ENCODE measurements at places on chromosomes 12 and 14.

DNA sequence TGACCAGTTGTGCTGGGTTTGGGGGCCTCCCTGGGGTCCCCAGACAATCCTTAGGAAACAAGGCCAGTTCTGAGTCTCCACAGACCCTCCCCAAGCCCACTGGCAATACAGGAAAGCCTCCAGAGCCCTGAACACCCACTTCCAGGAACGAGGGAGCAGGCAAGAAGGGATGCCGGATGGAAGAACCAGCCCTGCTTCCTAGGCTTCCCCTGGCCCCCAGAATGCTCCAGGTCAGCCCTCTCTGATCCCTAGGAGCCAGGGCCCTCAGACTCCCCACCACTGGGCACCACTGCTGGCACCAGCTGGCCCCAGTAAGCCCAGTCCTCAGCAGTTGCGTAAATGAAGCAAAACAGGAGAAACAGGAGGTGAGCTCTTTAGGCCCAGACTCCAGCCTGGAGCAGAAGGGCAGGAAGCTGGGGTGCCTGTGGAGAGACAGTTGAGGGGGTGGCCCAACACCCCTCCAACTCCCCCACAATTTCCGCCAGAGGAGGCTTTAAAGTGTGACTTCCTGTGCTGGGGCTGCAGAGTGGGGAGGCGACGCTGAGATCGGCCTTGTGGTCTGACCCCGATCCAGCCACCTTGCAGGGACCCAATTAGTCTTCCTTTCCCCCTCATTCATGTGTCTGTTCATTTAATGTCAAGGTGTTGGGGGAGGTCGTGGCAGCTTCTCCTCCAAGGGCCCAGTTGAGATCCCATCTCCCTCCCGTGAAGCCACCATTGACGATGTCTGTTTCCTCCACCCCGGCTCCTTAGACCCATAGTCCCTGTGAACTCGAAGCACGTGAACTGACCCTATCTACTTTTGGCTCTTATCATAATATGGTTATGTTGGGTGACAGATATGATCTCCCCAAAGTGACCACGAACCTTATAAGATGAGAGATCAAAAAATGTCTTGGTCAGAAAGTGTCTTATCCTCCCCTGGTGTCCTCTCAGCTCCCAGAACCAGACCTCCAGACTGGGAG, 4.7 kb downstream of the TNFRSF1A start:
- no peak for DNase-seq

GRCh38 chr14:94933486-94933885, 163.6 kb upstream of the GSC start:
- no peak for DNase-seq

GRCh38 chr12:106178562-106178961, 39.8 kb upstream of the NUAK1 start:
- DNase-seq: no peak

GRCh38 chr12:47651368-47652254, 54.2 kb downstream of the RPAP3 start:
- peak; percentile 84 for DNase-seq

- DNase-seq: no peak
These were observed 31.5 kb downstream of the MEG3 start for GRCh38 chr14:100857233-100857922.

- no peak for DNase-seq
These were observed 2.3 kb downstream of the HMGA2 start for GRCh38 chr12:65826353-65827171.

DNA sequence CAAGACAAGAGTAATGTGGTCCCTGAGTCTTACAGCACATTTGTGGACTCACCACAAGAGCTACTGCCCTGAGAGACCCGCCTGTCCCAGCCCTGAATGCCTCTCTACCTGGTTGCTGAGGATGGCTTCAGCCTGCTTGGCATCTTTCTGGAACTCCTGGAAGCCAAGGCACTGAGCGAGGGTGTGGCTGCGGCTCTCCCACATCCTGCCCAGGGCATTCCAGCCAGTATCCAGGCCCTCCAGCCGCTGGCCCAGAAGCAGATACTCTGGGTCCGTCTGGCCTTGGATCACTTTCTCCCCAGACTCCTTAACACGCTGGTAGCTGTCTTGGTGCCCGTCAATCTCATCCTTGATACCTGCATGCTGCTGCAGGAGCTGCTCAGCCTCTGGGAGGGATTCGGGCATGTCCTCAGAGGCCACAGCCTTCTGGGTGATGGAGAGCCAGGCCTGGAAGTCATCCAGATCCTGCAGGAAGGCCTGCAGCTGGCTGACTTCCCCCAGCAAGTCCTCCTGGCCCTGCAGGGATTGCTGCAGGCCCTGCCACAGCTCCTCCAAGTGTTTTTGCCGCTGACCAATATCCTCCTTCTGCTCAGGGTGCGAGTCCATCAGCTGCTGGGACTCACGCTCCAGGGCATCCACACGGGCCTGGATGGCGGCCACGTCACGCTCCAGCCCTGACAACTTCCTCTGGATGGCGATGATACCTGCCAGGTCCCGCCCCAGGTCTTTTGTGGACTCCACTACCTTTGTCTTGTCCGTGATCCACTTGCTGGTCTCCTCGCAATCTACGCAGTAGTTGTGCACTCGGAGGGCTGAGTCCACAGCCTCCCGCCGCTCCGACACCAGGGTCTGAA, 82.3 kb downstream of the PLEKHG3 start:
- DNase-seq: no peak

DNA sequence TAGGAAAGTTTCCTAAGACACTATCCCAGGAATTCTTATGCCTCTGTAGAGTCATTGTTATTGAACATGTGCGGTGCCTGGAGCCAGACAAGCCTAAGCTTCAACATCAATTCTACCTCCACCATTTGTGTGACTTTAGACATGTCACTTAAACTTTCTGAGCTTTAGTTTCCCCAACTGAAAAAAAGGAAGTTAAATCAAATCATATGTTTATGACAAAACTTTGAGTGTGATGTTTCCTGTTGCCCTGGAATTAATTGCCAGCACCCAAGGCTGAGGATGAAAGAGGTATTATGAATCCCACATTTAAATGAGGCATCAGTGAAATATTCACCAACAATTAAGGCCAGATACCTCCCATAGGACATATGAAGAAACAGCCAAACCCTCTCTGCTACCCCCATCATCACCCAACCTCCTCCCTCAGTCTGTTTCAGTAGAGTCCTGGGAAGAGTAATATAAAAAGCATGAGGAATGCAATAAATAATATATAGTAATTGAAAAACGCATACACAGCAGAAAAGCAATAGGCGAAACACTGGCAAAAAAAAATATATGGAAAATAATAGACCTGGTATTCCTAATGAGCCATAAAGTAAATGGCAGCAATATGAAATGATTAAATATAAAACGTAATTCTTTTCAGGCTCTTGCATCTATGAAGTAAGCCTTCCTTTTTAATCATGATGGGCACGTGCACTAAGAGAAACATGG, 182.0 kb upstream of the DCN start:
- no peak for DNase-seq

GRCh38 chr12:21613931-21614330, 9.3 kb upstream of the GYS2 start:
- DNase-seq: no peak

DNA sequence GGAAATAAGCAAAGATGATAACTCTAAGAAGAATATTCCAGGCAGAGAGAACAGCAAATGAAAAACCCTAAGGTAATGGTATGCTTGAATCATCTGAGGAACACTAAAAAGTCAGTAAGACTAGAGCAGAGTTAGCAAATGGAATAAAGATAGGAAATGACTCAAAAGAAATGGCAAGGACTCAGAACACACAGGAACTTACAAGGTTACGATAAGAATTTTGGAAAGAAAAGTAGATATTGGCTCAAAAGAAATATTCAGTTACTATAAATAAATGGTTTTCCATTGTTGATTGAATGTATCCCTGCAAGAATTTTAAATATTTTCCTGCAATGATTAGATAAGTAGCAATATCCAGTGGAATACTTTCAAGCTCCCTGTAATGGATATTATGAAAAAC, 705.8 kb downstream of the C12orf50 start:
- DNase-seq: no peak

DNA sequence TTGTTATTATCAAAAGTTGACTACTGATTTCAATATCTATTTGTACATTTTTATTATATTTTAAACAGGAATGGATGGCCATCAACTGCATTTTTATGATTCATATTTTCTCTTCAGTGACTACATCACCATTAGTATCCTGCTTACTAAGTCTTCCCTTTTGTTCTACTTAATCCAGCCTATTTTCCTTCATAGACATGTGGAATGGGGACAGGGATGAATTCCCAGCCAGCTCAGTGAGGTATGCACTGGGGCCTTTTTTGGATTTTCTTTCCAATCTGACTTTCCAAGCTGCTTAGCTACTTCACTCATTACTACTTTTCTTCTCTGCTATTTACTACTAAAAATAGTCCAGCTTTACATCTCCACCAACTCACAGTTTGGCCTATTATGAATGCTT, 38.4 kb downstream of the AKAP6 start:
- DNase-seq: no peak

GRCh38 chr12:102948941-102949352, 8.5 kb upstream of the ASCL1 start:
- DNase-seq: peak; percentile 64

DNA sequence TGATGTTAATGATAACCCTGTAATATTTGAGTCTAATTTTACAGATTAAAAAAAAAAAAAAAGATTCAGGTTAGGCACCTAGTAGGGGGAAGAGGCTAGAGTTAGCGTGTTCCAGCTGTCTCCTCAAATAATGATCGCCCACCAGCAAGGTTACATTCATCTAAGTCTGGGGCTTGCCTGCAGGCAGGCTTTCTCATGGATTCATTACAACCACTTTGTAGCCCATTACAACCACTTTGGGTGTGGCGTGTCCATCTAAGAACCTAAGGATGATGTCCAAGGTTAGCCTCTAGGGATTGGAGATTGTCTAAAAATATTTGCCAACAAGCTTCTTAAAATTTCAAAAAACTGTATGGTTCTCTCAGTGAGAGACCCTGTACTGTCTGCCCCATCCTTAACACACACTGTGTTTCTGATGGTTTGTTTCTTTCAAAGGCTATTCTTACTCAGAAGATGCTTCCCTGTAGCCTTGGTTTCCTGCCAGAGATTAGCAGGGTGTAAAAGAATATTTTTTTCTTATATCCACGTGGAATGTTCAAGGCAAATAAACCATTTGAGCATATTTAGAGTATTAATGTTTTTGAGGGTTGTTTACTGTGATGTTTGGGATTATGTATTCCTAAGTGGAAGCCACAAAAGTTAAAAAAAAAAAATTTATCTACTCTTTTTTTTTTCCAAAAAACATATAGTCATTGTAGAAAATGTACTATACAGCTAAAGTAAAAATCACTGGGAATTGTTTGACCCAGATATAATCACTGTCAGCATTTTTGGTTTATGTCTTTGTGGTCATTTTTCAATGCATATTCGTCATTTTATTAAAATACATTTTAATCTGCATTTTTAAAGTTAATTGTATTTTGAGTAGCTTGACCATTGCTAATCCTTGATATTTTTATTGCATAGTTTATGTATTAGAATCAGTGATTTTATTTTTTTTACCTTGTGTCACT, 1.7 kb downstream of the DYNC1H1 start:
- DNase-seq: no peak

DNA sequence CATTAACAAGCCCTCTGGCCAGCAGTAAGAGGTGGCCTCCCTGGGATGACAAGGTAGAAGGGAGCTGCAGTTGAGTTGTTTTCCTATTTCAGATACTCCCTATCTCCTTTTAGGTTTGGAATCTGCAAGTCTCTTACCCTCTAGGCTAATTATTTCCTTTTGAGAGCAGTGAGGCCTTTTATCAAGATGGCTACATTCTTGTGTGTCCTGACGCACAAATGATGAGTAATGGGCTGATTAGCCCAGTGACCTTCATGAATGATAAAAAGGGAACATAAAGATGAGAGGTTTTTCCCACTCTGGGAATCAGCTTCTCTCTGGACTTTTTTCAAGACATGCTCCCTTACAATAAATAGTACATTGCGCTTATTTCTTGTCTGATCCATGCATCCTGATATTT, 22.9 kb downstream of the DYRK2 start:
- DNase-seq: no peak

- DNase-seq: peak; percentile 19
These were observed 75.2 kb downstream of the SPRING1 start for GRCh38 chr12:116662612-116663144.

GRCh38 chr14:46279776-46280175, 371.8 kb downstream of the RPL10L start:
- no peak for DNase-seq

- no peak for DNase-seq
These were observed 27.6 kb downstream of the ETFBKMT start for GRCh38 chr12:31687101-31687527.

GRCh38 chr12:25518512-25518911, 34.6 kb downstream of the LMNTD1 start:
- DNase-seq: no peak

GRCh38 chr12:118190266-118190665, 54.3 kb downstream of the PEBP1 start:
- DNase-seq: peak; percentile 77

DNA sequence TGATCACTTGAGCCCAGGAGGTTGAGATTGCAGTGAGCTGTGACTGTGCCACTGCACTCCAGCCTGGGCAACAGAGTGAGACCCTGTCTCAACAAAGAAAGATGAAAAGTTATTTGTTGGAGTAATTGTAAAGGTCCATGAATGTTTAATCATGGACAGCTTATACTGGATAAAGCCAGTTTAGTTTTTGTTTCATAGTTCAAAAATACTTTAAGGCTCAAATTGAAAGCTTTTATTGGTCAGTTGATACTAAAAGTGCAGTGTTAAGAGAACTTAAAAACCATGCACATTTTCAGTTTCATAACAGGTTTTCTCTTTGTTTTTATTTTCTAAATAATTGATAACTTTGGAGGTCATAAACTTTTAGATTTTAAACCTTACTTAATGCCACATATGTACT, 108.4 kb downstream of the MON2 start:
- no peak for DNase-seq

DNA sequence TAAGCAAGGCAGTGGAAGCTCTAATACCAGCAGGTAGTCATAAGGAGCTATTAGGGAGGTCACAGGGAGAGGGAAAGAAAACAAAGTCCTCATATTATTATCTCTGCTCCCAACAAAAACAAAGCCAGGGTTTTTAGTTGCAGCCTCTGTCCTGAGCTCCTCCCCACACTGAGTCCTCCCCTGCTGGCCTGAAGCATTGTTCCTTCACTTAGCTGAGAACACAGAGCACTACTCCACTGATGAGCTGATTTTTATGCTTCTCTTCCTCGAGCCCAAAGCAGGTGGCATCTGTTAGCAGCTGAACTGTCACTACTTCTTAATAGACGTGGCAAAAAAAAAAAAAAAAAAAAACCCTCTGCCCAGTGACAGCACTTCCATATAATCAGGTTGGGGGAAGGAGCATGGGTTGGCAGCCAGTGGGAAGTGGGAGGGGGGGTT, 10.5 kb upstream of the STAC3 start:
- no peak for DNase-seq

GRCh38 chr12:18470251-18470650, 208.9 kb downstream of the PIK3C2G start:
- DNase-seq: no peak

GRCh38 chr12:49236423-49236822, 28.5 kb upstream of the TUBA1C start:
- DNase-seq: no peak

- DNase-seq: no peak
These were observed 98.6 kb downstream of the NEDD1 start for GRCh38 chr12:97005646-97006045.

- peak; percentile 95 for DNase-seq
These were observed 49.7 kb downstream of the PSMA6 start for GRCh38 chr14:35341751-35342488.

Measured in midbrain (tissue), 1 donor.